ENCODE measurements at places on chromosomes 5 and 9.

DNA sequence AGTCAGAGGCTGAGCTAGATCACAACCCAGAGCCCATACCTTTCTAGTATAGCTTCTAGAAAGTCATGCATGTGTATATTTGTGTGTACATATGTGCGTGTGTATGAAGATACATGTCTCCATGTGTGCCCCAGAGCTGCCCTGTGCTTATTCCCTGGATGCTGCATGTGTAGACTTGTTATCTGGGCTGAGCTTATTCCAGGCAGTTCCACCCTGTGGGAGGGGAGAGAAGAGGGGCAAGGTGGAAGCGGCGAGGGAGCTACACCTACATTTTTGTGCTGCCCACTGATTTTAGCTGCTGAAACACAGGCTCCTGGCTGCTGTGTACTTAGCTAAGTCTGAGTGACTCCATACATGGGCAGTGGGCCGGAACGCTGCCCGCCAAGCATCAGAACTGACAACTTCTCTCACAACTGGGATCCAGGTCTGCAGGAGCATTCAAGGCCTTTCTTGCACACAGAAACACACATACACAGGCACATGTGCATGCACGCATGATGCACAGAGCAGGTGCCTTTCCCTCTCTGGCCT, 38.0 kb upstream of the XPA start:
- no peak for DNase-seq

- no peak for DNase-seq
These were observed 177.9 kb downstream of the C9orf152 start for GRCh38 chr9:110029956-110030480.

DNA sequence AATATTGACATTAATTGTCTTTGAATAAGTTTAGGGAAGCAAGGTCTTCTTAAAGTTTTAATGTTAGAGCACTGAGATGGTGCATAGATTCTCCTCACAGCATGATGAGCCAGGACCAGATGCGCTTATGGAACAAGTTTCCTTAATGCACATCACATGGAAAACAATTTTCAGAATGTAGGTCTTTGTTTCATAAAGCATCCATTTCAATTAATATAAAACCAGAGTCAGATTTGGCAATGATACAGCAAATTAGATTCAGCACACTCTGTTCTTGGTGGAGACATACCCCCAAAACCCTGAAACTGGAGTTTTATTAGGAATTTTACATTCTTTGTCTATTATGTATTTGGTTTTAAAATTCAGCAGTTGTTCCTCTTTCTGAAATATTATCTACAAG, 402.1 kb upstream of the SEMA6A start:
- no peak for DNase-seq

DNA sequence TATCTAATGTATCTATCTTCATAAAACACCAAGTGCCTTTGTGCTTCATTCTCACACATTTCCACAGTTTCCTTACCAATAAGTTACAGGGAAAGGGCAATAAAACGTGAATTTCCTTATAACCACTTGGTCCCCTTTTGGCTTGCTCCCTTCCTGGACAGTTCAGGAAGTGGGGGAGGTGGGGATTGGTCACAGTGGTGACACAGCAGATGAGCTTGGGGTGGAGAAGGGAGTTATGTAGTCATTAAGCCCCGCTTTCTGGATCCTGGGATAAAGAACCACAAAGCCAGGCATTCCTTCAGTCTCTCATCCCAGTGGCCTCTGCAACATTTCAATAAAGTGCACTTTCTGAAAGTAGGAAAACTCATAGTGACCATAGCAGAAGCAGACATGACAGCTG, 47.1 kb upstream of the FYB1 start:
- DNase-seq, result no peak

DNA sequence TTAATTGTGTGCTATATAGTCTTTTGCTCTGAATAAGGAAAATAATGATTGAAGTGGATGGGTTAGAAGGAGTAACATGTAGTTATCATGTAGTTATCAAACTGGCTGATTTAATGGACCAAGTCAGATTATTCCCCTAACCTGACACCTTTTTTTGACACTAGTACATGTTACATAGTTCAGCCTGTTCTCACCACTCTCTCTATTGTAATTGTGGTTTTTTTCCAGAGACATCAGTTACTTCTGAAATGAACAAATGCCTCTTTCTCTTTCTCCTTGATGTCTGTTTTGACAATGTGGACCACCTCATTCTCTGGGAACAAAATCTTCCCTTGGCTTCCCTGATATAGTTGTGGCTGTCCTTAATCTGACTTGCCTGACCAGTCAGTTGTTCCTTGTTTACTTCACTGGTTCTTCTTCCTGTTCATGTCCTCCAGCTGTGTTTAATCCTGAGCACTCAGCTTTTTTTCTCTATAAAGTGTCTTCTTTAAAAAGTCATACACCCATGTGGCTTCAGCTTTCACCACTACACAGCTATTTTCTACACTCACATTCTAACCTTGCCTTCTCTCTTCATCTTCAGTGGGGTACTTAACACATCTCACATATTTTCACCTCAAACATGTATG, 243.4 kb downstream of the ARRDC3 start:
- DNase-seq, result no peak

GRCh38 chr5:61461417-61461816, 129.4 kb downstream of the ZSWIM6 start:
- DNase-seq, result no peak

DNA sequence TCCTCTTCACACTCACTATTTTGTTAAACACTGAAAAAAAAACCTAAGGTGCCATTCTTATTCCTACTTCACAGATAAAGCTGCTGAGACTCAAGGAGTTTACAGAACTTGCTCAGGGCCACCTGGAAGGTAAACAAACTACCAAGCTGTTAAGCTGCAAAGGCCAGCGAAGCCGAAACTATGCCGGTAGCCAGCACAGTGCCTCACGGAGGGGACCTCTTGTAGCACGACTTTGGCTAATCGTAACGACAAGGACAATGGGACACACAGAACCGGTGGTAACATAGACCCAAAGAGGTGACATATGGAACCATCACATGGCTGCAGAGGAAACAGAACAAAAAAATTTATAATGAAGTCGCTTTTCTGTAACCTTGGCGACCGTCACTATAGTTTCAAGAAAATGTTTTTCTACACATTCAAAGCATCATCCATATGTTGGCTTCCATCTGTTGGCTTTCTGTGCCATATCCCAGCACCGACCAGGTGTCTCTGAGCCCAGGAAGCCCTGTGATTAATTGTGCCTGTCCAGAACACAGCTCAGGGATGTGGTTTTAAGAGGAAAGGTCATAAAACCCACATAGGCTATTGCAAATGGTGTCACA, 60.3 kb downstream of the S1PR3 start:
- no peak for DNase-seq

DNA sequence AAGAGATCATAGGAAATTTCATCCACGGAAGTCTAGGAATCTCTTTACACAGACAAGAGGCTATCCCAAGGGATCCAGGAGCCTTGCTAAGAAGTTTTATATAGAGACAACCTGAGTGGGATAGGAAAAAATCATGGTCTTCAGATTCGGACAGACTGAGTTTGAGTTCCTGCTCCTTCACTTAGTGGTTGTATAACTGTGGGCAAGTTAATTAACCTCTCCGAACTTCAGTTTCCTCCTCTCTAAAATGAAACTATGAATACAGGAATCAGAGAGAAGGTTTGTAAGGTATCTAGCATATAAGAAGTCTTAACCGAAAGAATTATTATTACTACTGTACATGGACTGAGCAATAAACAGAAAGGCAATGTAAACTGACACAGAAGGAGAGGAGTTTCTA, 35.1 kb downstream of the NR2F1-AS1 start:
- DNase-seq, result no peak

- no peak for DNase-seq
These were observed 43.1 kb downstream of the POLR1E start for GRCh38 chr9:37528652-37529471.

Data from GOT3 (cell line).